Activated effector memory CD4-positive, alpha-beta T cell treated with Interleukin-2 at 50 U/mL for 16 hours (primary cell): ENCODE measurements at places on chromosomes 5 and 9.
A peak's percentile ranks its signal among the peaks of the same experiment; 100 is the strongest.

- DNase-seq: no peak
These were observed 105.3 kb downstream of the THBS4 start for GRCh38 chr5:80140496-80140895.

DNA sequence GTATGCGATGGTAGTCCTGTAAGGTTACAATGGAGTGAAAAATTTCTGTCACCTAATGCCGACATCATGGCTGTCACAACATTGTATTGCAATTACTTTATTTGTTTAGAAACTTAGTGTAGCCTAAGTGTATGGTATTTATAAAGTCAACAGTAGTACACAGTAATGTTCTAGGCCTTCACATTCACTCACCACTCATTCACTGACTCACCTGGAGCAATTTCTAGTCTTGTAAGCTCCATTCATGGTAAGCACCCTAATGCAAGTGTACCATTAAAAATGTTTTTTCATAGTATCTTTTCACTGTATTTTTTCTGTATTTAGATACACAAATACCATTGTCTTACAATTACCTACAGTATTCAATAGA is 58.5 kb downstream of the ATP10B start:
- DNase-seq: no peak

DNA sequence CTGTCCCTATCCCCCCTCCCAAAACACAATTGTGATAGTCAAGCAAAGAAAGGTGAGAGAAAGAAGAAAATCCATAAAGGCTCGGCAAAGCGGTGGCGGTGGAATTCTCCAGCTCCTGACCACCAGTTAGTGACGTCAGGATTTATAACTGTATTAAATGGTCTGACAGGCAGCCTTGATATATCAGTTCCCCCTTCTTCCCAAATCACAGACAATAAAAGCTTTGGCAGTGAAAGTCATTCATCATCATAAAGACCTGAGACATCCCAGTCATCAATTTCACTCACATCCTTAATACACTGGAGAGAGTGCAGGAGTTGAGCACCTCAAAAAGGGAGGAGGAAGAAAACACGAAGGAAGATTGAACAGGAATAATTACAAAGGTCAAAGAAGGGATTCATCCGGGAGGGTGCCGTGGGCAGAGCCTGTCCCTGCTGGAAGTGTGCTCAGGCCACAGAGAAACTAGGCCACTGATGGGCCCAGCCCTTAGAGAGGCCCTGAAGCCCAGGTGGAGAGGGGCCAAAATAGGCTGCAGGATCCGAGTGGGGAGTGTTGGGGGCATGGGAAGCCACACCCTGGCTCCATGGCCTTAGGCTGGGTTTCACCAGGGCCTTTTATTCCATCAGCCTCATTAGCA is 131.9 kb downstream of the PAX5 start:
- DNase-seq: no peak

GRCh38 chr9:34995670-34996060 is 6.1 kb downstream of the DNAJB5 start:
- DNase-seq: no peak

GRCh38 chr5:92332039-92332438 is 948.9 kb upstream of the ARRDC3 start:
- DNase-seq: no peak

- DNase-seq: no peak
These were observed 266.3 kb downstream of the TLR4 start for GRCh38 chr9:117970276-117971050.

DNA sequence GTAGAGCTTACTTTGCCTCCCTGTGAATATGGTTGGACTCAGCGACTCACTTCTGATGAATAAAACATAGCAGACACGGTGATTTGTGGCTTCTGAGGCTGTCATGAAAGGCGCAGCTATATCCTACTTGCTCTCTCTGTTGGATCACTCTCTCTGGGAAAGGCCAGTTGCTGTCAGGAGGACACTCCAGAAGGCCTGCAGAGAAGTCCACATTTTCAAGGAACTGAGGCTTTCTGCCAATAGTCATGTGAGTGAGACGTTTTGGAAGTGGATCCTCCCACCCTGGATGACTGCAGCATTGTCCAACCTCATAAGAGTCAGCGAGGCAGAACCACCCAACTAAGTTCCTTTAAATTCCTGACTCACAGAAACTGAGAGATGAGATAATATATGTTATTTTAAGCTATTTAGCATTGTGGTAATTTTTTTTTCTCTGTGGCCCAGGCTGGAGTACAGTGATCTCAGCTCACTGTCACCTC is 156.0 kb upstream of the MAST4 start:
- DNase-seq: no peak

- DNase-seq: no peak
These were observed 146.6 kb downstream of the RAPGEF6 start for GRCh38 chr5:131488463-131488862.

GRCh38 chr5:24649531-24649930 is 4.8 kb upstream of the CDH10 start:
- no peak for DNase-seq

- DNase-seq: no peak
These were observed 479.7 kb downstream of the MAN2A1 start for GRCh38 chr5:110169461-110169860.

DNA sequence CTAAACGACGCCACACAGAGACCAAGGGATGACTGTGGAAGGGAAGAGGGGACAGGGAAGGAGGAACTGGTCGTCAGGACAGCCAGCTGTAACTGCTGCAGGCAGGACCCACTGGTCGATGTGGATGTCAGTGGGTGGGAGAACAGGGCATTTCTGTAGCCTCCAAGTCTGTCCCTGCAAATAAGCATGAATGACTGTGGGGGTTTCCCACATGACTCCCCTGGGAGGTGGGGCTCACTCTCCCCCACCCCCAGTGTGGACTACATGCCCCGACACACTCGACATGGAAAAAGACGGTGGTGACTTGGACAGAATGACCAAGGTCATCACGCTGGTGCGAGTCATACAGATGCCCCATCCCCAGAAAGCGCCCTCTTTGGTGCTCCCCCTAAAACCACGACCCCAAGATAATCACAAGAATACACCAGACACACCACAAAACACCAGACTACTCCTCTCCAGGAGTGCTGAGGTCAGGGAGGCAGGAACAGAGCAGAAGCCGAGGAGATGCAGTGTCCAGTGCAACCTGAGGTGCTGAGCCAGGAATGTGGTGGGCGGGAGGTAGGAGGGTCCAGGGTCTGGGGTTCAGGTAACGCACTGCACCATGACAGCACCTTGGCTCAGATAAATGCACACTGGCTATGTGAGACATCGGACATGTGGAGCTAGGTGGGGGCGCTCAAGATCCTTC is 64.9 kb downstream of the SECISBP2 start:
- no peak for DNase-seq

GRCh38 chr9:121781701-121782464 is 130.4 kb downstream of the DAB2IP start:
- DNase-seq: no peak

GRCh38 chr9:10612641-10613398 is at the start of gene PTPRD:
TSS of gene PTPRD (minus strand) at chr9:10613002.
- no peak for DNase-seq

DNA sequence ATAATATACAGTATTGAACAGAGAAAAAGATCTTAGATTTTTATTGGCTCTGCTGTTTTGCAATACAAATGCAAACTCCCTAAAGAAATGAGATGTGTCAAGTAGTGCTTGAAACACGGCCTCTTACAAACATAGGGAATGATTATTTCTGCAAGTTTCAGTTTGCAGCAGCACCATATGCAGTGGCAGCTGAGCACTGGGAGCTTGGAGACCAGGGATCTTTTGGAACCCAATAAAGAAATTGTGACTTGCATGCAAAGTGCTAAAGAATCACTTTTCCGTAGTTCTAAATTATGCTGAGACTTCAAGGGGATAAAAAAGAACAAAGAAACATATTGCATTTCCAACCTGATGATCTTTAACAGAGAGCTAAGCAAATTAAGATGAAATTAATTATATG is 674.6 kb upstream of the ZNF608 start:
- DNase-seq: no peak

- DNase-seq: peak; percentile 68
These were observed 129.9 kb downstream of the RXRA start for GRCh38 chr9:134455934-134456755.

- no peak for DNase-seq
These were observed 53.3 kb downstream of the PDE4D start for GRCh38 chr5:59840200-59840601.

DNA sequence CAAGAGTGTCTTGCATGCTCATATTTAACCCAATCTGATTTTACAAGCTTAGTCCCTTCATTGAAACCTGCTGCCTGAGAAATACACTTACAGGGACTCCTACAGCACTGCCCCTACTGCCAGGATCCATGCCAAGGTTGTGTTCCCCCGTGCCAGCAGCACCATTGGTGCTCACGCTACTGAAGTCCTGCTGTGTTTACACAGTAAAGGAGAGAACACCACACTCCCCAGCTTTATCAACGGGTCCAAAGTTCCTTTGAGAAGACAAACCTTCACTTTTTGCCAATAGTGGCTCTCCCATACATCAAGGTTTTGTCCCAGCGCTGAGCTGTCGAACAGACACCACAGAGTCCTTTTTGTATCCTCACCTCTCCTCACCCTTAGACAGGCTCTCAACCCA is 155.1 kb upstream of the WWC1 start:
- no peak for DNase-seq
